ENCODE measurements at places on chromosomes 12 and 14.
A peak's percentile ranks its signal among the peaks of the same experiment; 100 is the strongest.

DNA sequence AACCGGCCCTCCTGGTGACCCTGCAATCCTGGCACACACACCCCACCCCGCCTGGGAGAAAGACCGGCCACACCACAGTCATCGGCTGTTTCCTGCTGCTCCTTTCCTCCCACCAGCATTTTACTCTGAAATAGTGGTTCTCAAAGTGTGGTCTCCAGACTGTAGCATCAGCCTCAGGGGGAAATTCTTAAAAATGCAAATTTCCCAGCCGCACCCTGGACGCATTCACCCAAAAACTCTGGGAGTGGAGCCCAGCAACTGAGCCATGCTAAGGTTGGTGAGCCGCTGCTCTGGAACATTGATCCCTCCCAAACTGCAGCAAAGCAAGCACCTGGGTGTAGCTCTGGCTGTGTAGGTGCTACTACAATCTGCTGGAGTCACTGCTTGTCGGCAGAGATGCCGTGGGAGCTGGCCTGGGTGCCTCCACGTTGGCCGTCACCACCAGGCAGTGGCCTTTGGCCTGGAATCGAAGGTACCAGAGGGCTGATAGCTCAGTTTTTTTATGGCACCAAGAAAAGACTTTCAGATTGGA is 38.4 kb upstream of the BCL2L14 start:
- peak; percentile 28 for DNase-seq

- peak; percentile 17 for DNase-seq
Observed at GRCh38 chr12:92827836-92828431, 101.2 kb downstream of the EEA1 start.

- DNase-seq, result no peak
Observed at GRCh38 chr12:34333337-34333736, 311.0 kb downstream of the ALG10 start.

DNA sequence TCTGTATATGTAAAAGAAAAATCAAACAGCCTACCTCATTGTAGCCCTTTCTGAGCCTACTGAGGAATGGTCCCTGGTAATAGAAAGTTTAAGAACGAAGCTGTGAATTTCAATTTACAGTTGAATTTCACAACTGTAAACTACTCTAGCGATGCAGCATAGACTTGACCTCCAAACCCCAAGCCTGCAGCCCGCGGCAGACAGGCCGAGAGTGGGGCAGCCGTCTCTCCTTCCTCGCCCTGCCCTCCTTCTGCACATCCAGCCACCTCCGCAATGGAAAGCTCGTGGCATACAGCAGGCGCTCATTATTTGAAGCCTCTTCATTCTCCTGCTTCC is 15.3 kb downstream of the RNASE2 start:
- no peak for DNase-seq

GRCh38 chr14:44620121-44621019 is 113.3 kb upstream of the FSCB start:
- DNase-seq, result no peak

GRCh38 chr12:62774794-62775193 is 160.2 kb downstream of the PPM1H start:
- no peak for DNase-seq

DNA sequence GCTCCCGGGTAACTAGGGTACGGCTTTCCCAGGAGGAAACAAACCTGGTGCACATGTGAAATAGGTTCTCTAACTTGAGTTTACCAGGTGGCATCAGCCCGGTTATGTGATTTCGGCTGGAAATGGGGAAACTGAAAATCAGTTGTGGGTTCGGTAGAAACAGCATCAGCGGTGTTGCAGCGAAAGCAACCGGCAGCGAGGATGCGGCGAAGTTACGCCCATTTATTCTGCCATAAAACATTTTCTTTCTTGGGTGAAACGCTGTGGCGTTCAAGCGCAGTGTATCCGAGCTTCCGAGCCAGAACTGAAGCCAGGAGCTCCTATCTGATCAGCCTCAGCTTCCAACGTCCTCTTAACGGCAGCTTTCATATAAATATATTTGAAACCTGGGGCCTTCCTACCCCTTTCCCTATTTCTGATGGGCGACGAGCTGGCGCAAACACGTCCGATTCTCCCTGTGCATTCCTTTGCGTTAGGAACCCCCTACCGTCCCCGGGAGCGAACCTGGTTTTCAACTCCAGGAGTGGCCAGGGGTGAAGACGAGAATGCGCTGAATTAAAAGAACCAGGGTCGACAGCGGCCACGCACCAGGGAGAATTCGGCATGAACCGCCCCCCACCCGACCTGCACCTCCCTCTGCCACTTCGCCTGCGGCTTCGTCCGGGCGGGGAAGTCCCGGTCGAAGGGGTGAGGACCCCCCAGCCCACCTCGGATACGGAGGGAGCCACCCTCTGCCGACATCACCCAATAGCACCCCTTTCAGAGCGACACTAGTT is 1.6 kb downstream of the DPF3 start:
- DNase-seq, result peak; percentile 42

DNA sequence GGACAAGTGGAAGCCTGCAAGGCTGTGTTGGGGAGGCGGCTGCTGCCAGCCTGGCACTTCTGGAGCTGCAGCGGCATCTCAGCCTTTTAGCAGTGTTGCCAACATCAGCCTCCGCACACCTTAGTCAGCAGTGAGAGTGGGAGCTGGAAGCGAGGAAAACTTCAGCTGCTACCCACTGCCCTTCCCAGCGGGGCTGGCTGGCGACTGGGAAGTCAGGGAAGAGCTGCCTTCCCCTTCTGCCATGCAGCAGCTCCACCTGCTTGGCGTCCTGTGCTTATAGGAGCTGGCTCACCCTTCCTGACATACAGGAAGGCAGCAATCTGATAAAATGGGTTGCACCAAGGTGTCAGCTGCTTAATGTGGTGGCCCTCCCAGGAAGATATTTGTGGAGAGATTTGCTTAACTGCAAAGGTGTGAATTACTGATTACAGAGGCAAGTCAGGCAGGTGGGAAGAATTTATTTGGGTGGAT is 15.4 kb upstream of the PLEKHG3 start:
- DNase-seq, result no peak

DNA sequence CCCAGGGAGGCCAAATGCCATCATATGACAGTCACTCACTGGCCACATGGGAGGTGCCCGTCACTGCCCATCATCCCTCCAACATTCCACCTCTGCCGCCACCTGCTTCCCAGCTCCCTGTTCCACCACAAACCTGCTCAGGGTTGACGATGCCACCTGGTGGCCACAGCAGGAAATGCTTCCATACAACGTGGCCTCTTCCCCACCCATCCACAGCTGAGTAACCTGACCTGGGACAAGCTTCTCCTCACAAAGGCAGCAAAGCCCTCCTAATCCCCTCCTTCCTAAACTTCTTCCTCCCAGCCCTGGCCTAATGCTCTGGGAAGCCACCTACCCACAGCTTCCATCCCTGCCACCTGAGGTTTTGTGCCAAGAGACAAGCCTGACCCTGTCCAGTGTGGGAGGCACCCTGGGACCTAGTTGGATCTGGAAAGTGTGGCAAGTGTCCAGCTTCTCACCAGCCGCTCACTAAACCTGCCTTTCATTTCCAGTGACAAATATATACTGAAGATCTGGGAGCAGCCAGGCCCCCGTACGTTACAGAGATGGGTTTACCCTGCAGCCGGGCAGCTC is 4.3 kb downstream of the DEGS2 start:
- DNase-seq, result peak; percentile 32

DNA sequence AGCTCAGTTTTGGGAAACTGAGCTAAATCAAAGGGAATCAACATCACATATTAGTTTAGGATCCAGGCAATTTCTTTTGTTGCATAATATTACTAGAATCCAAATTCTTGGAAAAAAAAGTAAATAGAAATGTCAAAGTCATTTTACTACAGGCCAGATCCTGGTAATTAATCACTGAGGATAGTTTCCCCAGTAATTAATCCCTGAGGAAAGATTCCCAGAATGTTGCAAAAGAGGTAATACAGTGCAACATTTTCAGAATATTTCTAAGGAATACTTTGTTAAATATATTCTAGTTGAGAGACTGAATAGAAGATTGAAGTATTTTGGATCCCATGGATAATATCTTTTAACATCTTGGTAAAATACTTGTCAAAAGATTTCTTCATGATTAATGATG is 207.0 kb upstream of the GARIN2 start:
- no peak for DNase-seq

DNA sequence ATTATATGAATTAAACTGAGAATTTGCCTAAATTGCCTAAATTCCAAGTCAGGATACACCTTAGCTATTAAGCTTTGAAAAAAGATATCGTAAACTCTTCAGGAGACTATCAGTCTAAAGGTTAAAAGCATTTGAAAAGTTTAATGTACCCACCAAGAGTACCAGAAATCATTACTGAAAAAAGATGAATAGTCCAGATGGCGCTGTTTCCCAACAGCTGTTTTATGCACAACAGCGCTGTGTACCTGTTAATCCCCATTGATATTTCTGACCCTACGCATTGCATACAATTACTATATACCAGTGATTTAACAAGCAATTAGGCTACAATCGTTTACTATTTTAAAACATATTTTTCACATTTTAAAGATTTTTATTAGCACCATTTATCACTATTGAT is 185.0 kb downstream of the PLCZ1 start:
- no peak for DNase-seq

GRCh38 chr12:74790931-74791330 is 253.3 kb downstream of the ATXN7L3B start:
- no peak for DNase-seq

DNA sequence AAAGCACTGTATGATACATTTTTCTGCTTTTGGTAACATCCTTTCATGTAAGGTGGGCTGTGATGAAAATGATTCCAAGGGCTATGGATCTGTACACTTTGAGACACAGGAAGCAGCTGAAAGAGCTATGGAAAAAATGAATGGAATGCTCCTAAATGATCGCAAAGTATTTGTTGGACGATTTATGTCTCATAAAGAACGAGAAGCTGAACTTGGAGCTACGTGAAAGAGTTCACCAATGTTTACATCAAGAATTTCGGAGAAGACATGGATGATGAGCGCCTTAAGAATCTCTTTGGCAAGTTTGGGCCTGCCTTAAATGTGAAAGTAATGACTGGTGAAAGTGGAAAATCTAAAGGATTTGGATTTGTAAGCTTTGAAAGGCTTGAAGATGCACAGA is 22.1 kb upstream of the SRGAP1 start:
- DNase-seq, result no peak

GRCh38 chr14:70654632-70655031 is 12.9 kb downstream of the TTC9 start:
- DNase-seq, result no peak

- DNase-seq, result no peak
Observed at GRCh38 chr12:108257004-108257403, 82.1 kb downstream of the CMKLR1 start.

DNA sequence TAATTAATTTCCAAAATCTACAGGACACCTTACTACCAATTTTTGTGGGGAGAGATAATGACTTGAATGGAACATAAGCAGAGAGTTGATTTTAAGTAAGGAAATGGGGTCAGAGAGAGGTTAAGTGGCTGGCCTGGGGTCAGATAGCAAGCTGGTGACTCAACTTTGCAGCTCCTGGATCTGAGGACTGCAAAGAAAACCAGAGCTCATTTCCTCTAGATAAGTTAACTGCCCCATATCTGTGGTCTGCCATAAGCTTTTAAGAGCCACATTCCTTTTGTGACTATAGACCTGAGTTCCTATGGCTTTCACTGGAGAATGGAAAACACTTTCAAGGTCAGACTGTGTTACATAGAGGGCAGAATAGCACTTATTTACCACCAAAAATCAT is 201.2 kb upstream of the PRICKLE1 start:
- no peak for DNase-seq

GRCh38 chr14:68694516-68695235 is 98.2 kb downstream of the ZFP36L1 start:
- DNase-seq, result no peak

GRCh38 chr12:5756338-5756842 is 188.7 kb downstream of the ANO2 start:
- DNase-seq, result no peak

DNA sequence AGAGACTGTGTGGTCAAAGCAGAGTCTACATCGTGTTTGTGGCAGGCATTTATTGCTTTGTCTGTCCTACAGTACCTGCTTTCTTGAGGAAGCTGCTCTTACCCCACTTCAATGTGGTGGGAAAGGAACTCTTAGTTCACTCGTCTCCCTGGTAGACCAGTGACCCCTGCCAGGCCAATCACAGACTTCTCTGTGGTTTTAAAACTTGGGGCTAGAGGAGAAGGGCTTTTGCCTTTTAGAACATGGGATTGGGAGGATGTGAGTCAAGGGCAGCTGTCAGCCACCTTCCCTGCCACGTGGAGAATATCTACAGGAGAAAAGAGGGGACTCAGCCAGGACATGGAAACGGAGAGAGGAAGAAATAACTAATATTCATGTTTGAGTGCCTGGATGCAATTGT is 36.8 kb upstream of the TMED10 start:
- no peak for DNase-seq

- DNase-seq, result no peak
Observed at GRCh38 chr12:65195387-65196055, 26.1 kb downstream of the LEMD3 start.

- no peak for DNase-seq
Observed at GRCh38 chr12:13189264-13189663, 7.3 kb upstream of the EMP1 start.

- peak; percentile 56 for DNase-seq
Observed at GRCh38 chr12:69161829-69162228, 77.5 kb upstream of the CPSF6 start.

GRCh38 chr12:19763488-19763887 is 324.2 kb downstream of the AEBP2 start:
- no peak for DNase-seq

- no peak for DNase-seq
Observed at GRCh38 chr12:130254461-130255276, 83.0 kb upstream of the PIWIL1 start.

- DNase-seq, result no peak
Observed at GRCh38 chr12:11568762-11569478, 80.6 kb upstream of the ETV6 start.

- no peak for DNase-seq
Observed at GRCh38 chr14:34231626-34232025, 230.4 kb downstream of the SPTSSA start.

DNA sequence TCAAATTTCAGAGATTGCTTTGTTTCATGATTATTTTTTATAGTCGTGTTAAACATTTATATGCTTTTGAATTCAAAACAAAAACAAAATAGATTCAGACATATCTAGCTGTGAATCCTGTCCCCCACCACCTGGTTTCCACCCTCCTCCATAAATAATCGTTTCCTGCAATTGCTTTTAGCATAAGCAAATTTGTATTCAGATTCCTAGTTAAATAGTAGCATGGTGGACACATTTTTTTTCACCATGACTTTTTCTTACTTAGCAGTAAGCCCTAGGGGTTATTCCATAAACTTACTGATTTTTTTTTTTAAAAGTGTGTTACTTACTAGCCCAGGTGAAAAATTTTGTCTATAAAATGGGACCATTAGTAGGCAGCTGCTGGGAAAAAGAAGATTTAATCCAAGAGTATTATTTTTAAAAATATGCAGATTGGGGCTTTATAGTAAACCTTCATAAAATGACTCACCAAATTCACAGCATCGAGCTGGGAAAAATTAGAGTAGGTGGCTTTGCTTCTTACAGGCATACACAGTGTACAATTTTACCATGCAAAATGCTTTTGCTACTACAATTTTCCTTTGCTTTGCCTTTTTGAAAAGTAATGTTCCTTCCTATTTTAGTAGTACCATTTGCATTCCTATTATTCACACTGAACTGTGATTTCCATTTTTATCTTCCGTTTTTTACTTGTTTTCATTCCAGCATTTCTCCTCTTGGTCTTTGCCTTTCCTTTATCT is 117.8 kb downstream of the BTG1 start:
- DNase-seq, result no peak

GRCh38 chr12:3750616-3751015 is 2.3 kb downstream of the CRACR2A start:
- no peak for DNase-seq
